ENCODE measurements at places on chromosomes 6 and 20. TPM values are rescaled to one million over a fixed set of nuclear protein-coding genes. Genes with fewer than 3 reads are reported as not detected.

Gene RAB44
- total RNA-seq, result not detected

Gene NFATC2
- 22.5 TPM for total RNA-seq

- DNase-seq, result peak; percentile 56
- no peaks in the 10 kb centered on the region for H3K4me1 ChIP-seq
- H3K27me3 ChIP-seq, result no peaks in the 10 kb centered on the region
- H3K27ac ChIP-seq, result no peak overlapping the region
- no peak overlapping the region for H3K4me3 ChIP-seq
Measured at GRCh38 chr6:113381959-113382358, 475.2 kb upstream of the MARCKS start.

GRCh38 chr20:20078041-20078440 lies 25.7 kb downstream of the CFAP61 start:
- no peaks in the 10 kb centered on the region for H3K27me3 ChIP-seq
- H3K4me3 ChIP-seq, result no peak overlapping the region
- no peak overlapping the region for H3K27ac ChIP-seq
- no peak for DNase-seq
- H3K36me3 ChIP-seq, result no peaks in the 10 kb centered on the region
- H3K4me1 ChIP-seq, result peaks cover 21% of the 10 kb centered on the region

GRCh38 chr6:130252527-130253237 lies 29.9 kb upstream of the SAMD3 start:
- no peak for DNase-seq
- no peaks in the 10 kb centered on the region for H3K36me3 ChIP-seq
- no peak overlapping the region for H3K27ac ChIP-seq
- no peak overlapping the region for H3K4me3 ChIP-seq
- no peaks in the 10 kb centered on the region for H3K4me1 ChIP-seq

GRCh38 chr20:62472941-62473585 lies 2.7 kb downstream of the GATA5 start:
- H3K27me3 ChIP-seq, result no peaks in the 10 kb centered on the region
- no peak for DNase-seq
- no peak overlapping the region for H3K27ac ChIP-seq

DNA sequence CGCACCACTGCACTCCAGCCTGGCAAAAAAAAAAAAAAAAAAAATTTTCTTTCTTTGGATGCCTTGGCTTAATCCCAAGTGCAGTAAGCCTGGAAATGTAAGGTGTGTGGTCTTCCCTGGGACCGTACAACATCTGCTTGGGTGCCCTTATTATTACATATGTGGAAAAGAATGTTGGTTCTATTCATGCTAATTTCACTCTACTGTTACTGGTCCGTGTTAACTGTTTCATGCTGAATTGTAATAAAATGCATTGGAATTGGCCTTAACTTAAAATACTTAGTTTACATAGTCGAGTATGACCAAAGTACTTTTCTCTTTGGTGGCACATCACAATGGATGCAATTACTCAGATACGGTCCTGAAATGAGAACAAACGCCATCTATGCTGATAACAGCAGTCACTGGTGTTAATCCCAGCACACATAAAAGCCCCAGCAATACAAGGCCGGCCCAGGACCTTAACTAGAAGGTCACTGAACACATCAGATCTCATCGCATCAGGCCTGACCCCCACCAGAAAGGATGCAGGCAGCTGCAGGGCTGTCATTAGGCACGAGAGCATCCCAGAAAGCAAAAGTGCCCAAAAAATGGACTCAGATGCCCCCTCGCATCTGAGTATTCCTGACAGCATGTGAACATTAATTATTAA lies 1.2 kb downstream of the SERPINB6 start:
- peaks cover 5% of the 10 kb centered on the region for H3K4me1 ChIP-seq
- no peak overlapping the region for H3K27ac ChIP-seq
- no peaks in the 10 kb centered on the region for H3K27me3 ChIP-seq
- no peak overlapping the region for H3K4me3 ChIP-seq
- no peaks in the 10 kb centered on the region for H3K36me3 ChIP-seq

DNA sequence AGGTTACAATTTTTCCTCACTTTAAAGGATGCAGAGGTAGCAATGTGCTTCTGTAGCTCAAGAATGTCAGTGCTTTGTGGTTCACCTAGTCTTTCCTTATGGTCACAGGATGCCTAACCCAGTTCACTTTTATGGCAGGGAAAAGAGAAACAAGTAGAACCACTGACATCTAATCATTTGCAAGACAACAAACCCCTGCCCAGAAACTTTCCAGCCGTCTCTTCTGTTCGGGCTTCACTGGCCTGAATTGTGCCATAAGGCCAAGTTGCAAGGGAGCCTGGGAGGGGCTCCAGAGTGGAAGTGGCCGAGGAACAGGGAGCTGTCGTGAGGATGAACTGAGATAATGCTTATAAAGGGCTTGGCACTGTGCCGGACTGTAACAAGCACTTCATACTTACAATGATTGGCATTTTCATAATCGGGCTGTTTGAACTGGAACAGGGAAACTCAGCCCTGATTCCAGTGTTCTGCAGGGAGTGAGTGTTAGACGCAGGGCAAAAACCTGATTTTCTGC lies 212.6 kb downstream of the BCAS1 start:
- H3K27ac ChIP-seq, result no peak overlapping the region
- no peak overlapping the region for H3K4me3 ChIP-seq
- H3K27me3 ChIP-seq, result no peaks in the 10 kb centered on the region

DNA sequence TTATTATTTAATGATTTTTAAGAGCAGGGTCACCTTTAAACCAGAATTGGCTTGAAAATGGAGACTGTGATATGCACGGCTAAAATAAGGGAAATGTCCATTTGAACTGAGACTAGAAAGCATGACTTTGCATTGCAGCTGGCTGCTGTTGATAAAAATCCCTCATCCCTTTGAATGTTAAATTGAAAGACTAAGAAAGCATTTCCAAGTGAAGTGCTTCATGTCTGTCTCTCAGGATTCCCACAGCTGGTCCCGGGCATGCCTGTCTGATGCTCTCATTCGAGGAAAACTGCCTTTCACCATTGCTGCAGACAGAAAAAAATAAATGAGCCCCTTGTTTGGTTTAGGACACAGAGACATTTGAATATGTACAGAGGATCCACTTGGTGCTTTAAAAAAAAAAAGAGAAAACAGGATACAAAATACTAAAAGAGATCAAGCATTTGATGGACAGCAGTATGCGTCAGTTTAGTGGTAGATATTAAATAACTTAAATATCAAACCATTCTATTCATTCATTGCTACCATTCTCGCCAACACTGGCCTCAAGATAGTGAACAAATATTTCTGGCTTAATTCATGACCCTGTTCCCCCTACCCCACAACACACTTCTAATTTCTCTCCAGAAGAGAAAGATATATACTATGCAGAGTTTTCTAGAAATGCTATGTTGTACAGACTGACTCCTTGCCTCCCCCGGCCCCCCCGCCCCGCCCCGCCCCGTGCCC lies 55.0 kb downstream of the TBC1D7 start:
- peak; percentile 49 for DNase-seq

GRCh38 chr20:4158466-4159050 lies 143.2 kb upstream of the RNF24 start:
- DNase-seq, result no peak
- H3K27ac ChIP-seq, result no peak overlapping the region
- no peaks in the 10 kb centered on the region for H3K4me1 ChIP-seq
- no peaks in the 10 kb centered on the region for H3K27me3 ChIP-seq
- H3K36me3 ChIP-seq, result no peaks in the 10 kb centered on the region

DNA sequence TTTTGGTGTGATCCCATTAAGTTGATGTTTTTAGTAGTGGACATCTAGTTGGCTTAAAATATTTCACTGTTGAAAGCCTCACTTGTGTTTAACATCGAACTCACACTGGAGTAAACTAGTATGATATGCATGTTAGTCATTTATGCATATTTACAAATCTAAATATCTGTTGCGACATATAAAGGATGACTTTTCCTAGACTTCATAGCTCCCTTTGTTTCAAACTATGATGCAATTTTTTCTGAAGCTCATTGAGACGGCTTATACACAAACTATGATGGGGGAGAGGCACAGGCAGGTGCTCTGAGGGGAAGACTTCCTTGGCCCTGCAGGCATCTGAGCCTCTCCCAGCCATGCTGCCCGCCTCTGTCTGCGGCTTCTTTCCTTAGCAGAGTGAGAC lies 11.8 kb upstream of the FOXC1 start:
- no peak overlapping the region for H3K27ac ChIP-seq
- no peaks in the 10 kb centered on the region for H3K27me3 ChIP-seq
- H3K4me1 ChIP-seq, result no peaks in the 10 kb centered on the region
- H3K36me3 ChIP-seq, result no peaks in the 10 kb centered on the region
- no peak overlapping the region for H3K4me3 ChIP-seq

- H3K4me3 ChIP-seq, result no peak overlapping the region
- no peaks in the 10 kb centered on the region for H3K4me1 ChIP-seq
- no peak for DNase-seq
- H3K27me3 ChIP-seq, result no peaks in the 10 kb centered on the region
Measured at GRCh38 chr6:91786474-91787184, 1199.8 kb upstream of the MAP3K7 start.

DNA sequence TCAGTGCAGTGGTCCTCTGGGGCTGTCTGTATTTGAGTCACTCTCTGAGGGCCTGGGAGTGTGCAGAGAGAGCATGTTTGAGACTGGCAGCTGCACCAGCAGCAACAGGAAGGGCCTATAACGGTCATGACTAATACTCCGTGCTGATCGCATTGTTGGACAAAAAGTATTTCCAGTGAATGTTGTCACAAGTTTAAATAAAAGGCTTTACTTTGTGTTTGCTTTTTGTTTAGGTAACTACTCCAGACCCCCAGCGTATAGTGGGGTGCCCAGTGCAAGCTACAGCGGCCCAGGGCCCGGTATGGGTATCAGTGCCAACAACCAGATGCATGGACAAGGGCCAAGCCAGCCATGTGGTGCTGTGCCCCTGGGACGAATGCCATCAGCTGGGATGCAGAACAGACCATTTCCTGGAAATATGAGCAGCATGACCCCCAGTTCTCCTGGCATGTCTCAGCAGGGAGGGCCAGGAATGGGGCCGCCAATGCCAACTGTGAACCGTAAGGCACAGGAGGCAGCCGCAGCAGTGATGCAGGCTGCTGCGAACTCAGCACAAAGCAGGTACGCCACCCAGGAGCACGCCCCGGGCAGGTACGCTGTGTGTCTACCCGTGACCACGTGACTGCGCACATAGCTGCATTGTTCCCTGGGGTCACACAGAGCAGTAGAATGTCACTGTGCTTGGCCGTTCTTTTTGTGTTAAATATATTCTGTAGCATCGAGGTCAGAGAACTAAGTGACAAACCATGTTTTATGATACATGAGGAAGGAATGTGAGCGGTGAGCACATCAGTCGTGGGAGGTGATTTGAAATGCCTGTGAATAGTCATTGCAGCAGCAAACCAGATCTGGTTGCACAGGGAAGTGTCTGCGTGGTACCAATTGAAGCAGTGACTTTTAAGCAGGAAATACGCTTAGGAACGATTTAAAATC lies 174.7 kb downstream of the TMEM242 start:
- no peak overlapping the region for H3K4me3 ChIP-seq
- H3K4me1 ChIP-seq, result no peaks in the 10 kb centered on the region
- no peaks in the 10 kb centered on the region for H3K27me3 ChIP-seq
- DNase-seq, result no peak
- no peak overlapping the region for H3K27ac ChIP-seq
- peaks cover 9% of the 10 kb centered on the region for H3K36me3 ChIP-seq

All from Karpas-422 (cell line).